RCC 7860 (cell line): ENCODE measurements at places on chromosomes 12 and 14.

DNA sequence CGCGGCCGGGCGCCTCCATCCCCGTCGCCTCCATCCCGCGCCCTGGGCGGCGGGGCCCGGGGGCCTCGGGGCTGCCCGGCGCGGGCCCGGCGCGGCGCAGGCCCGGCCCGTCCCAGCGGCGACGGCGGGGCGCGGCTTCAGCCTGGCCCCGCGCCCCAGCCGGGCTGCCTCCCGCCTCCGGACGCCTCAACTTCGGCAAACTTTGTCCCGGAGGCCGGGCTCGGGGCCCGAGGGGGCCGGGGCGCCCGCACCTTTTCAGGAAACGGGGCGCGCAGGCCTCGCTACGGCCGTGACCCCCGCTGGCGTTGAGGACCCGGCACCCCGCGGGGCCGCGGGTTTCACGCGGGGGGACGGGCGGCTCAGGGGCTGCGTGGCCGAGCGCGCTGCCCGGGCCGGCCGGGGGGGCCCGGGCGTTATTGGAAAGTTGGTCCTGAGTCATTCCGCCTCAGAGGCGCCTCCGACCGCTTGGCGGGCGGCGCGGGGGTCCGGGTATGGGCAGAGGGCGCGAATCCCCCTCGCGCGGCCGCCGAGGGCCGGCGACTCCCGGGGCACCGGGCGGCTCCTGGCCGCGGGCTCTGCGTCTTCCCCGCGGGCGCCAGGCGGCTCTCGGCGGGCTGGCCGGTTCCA is 575 bp downstream of the TRAF3 start:
- DNase-seq = no peak

DNA sequence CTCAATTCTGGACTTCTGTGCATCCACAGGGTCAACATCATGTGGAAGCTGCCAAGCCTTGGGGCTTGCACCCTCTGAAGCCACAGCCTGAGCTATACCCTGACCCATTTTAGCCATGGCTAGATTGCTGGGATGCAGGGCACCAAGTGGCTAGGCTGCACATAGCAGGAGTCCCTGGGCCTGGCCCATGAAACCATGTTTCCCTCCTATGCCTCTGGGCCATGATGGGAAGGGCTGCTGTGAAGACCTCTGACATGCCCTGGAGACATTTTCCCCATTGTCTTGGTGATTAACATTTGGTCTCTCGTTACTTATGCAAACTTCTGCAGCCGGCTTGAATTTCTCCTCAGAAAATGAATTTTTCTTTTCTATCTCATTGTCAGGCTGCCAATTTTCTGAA is 84.1 kb upstream of the KIF21A start:
- DNase-seq = no peak

DNA sequence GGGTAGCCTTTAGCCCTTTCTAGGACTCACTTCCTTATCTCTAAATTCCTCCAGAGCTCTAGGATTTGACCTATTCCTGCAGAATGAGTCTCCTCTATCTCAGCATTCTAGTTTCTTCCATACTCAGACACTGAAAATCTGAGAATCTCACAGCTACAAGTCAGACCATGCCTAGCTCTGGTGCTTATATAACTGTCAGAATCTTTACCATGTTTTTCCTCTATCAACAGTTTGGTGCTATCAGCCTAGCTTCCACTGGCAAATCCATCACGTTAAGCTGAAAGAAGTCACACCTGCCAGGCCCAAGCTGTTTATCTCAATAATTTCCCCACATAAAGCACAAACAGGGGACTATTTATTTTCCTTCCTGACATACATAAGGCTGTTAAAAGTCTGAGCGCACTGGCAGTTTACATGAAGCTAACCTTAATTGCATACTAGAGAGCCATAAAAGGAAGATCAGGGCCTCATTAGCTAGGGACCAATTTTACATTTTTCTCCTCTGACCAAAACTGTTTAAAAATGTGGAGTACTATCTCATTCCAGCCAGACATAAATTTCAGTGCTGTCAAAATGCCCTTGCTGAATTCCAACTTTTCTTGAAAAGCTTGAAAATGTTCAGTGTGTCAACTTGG is 270.5 kb downstream of the C12orf75 start:
- DNase-seq = no peak

GRCh38 chr12:124368421-124369032 is 73.6 kb downstream of the RFLNA start:
- no peak for DNase-seq

- DNase-seq = no peak
Measured at GRCh38 chr12:127928615-127929571, 338.1 kb upstream of the TMEM132C start.

- no peak for DNase-seq
Measured at GRCh38 chr12:67989184-67989920, at the start of gene IFNG-AS1. Gene IFNG-AS1 (plus strand): TSS chr12:67989447.

- no peak for DNase-seq
Measured at GRCh38 chr14:75968456-75968855, 13.3 kb downstream of the TGFB3 start.

DNA sequence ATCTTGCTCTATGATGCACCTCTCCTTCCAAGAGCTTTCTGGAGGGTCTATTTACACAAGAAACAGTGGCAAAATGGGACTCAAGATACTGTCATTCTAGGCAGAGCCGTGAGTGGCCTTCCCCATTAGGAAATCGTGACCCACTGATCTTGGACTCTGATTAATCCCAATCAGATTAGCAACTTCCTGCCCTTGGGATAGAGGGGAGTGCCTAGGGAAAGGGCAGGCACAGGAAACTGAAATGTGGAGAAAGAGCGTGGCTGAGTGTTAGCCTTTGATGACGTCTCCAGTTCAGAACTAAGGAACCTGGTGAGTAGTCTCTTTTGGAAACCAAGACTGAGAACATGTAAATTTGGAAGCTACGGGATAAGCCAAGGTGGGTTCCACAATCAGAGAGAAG is 76.1 kb downstream of the NUAK1 start:
- no peak for DNase-seq

GRCh38 chr12:39846304-39846703 is 226.7 kb upstream of the ABCD2 start:
- DNase-seq = no peak

- DNase-seq = no peak
Measured at GRCh38 chr12:30361145-30361544, 334.5 kb downstream of the IPO8 start.

DNA sequence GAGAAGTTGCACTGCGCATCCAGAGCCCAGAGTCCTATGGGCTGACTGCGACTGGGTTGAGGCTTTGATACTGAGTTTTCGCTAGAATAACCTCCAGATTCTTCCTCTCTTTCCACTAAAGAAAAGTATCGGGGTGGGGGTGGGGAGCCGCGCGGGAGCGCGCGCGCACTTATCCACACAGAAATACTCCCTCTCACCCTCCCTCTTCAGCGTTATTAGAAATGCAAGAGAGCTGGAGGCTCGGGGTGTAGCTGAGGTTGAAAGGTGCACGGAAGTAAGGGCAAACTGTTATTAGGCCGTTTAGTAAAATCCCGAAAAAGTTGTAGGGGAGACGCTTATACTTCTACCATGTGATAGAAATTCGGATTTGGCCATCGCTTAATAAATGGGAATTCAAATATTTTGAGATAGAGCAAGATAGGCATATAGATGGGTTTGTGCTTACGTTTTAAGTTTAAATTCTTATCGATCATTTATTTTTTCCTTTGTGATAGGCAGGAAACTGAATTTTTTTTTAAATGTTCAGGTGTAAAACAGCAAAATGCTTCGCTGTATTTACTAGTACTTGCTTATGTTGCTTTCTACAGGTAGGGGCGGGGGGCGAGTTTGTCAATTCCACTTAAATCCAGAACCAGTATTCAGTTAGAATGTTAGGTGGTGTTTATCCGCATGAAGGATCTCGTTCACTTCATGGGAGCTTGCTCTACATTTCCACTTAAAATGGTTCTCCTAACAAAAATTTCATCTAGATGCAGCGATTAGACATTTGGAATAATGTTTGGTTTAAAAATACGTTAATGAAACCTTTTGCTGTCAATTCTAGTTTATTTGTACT is 1.1 kb downstream of the ARHGAP5 start:
- peak; percentile 23 for DNase-seq

DNA sequence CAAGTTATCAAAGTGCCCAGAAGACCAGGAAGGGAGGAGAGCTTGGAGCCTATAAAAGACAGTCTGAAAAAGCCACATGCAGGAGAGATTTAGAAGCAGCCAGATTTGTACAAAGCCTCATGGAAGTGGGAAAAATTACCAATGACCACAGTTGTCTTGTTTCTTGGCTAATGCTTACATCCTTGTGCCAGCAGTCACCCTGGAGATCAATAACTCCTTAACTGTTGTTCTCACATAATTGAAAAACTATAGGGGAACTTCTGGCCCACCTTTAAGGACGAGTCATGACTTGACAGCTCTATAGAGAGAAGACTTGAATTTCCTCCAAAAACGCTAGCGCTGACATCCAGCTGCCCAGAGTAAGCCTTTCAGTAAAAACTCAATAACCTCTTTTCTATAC is 313.1 kb downstream of the GALC start:
- DNase-seq = no peak

- DNase-seq = no peak
Measured at GRCh38 chr12:115322275-115322674, 638.3 kb upstream of the TBX3 start.

DNA sequence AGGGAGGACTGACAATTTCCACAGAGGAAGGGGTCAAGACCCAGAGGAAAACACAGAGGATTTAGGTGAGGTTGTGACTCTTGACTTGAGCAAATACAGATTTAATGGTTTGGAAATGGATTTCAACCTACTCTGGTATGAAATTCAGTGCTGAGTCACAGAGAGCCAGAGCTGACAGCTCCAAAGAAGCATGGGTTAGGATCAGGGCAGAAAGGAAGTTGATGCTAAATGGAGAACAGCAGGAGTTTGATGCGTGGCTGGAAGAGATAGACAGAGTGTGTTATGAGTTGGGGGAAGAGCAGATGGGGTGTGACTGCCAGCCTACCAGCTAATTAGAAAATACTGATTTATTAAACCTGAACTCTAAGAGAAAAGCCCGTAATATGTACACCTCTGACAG is 272.6 kb downstream of the FOXG1 start:
- no peak for DNase-seq

DNA sequence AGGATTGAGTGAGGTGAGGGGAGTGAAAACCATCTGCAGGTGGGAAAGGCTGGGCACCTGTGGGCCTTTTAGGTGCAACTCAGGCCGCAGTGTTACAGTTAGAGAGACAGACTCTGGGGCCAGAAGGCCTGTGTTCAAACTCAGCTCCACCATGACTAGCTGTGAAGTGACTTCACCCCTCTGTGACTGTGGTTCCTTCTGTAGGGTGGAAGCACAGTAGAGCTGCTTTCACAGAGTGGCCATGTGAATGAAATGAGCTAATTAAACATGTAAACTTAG is 25.0 kb downstream of the RBM19 start:
- no peak for DNase-seq

DNA sequence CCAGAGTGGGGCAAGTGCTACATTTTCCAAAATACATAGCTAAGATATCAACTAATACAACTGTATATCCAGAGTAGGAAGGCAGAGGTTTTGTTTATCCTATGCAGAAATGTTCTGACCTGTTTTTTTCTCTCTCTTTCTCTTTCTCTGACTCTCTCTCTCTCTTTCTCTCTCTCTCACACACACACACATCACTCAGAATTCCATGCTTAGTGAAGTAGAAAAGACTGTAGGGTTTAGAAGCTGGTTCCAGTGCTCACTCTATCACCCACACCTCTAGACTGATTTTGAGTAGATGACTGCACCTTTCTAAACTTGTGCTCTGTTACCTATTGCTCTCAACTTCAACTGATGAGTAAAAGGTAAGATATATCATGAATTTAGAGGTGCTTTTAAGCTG is 356.7 kb downstream of the LRIG3 start:
- DNase-seq = no peak

DNA sequence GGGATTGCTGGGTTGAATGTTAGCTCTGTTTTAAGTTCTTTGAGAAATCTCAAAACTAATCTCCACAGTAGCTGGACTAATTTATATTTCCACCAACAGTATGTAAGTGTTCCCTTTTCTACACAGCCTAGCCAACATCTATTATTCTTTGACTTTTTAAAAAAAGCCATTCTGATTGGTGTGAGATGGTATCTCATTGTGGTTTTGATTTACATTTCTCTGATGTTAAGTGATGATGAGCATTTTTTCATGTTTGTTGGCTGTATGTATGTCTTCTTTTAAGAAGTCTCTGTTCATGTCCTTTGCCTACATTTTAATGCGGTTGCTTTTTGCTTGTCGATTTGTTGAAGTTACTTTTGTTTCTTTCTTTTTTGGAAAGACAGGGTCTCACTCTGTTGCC is 301.1 kb upstream of the OR4E1 start:
- DNase-seq = no peak

GRCh38 chr12:49064767-49065152 is 4.2 kb upstream of the KMT2D start:
- DNase-seq = no peak

- no peak for DNase-seq
Measured at GRCh38 chr12:30515351-30515750, 180.3 kb downstream of the IPO8 start.

GRCh38 chr12:130136509-130137039 is 25.7 kb upstream of the FZD10 start:
- no peak for DNase-seq

GRCh38 chr12:113359939-113360748 is 1.8 kb downstream of the PLBD2 start:
- DNase-seq = no peak

DNA sequence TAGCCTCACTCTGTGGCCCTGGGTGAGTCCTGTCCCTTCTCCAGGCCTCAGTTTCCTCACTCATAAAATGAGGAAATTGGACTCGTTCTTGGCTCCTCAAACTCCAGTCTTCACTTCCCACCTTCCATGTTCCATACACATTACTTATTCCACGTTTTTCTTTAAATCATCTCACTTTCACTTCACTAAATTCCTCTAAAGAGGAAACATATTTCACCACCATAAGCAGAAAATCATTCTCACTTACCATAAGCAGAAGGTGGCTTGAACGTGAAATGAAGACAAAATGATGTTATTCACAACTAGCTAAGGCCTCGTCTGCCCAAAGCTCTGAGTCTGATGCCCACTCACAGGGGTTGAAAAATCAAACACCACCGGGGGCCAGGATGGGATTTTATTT is 278.3 kb downstream of the ADGRD1 start:
- DNase-seq = no peak

- no peak for DNase-seq
Measured at GRCh38 chr14:62117010-62117750, 355.0 kb downstream of the SNAPC1 start.

DNA sequence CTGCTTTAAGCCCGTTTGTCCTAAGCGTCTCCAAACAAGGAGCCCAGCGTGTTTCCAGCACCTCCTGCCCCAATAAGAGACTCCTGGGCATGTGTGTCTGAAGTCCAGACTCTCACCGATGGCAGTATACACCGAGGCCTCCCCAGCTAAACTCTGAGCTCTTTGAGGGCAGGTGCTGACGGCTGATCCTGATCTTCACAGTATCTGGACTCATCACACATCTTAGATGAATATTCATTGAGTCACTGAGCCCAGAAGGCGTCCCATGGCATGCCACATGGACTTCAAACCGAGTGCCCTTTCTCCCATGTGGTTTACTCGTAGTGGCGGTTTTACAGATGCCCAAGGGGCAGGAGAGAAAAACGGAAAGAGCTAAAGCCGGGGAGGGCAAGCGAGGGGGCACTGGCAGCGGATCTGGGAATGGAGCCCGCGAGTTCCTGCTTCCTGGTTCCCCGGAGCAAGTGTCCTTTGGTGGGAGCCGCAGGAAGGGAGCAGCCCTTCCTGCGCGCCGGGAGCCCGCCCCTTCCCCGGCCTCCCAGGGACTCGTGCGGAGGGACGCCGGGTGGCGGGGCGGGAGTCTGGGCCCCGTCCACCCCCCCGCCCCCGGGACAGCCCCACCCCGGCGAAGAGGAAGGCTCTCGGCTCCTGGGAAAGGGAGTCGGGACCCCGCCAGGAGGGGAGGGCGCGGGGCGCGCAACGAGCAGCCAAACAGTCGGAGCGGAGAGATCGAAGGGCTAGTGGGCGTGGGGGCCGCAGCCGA is 585 bp upstream of the TEAD4 start:
- DNase-seq = peak; percentile 70
